ENCODE measurements at places on chromosomes 3 and 15. TPM values are rescaled to one million over a fixed set of nuclear protein-coding genes. Genes with fewer than 3 reads are reported as not detected.

ZCWPW2 gene
- total RNA-seq = 0.87 TPM

ATG7 gene
- 188 TPM for total RNA-seq

ABI3BP gene
- 7.0 TPM for total RNA-seq

CD276 gene
- 164 TPM for total RNA-seq

GOLGA6L22 gene
- total RNA-seq = not detected

ZDHHC3 gene
- 30.6 TPM for total RNA-seq

VPS13C gene
- 92.9 TPM for total RNA-seq

GOLGA8S gene
- under 0.01 TPM for total RNA-seq

MKRN2OS gene
- total RNA-seq = not detected

PTH1R gene
- total RNA-seq = 1.00 TPM

RAB6B gene
- 0.22 TPM for total RNA-seq

TUSC7 gene
- total RNA-seq = not detected

KBTBD8 gene
- total RNA-seq = 4.0 TPM

TICRR gene
- 3.2 TPM for total RNA-seq

COX5A gene
- 34.6 TPM for total RNA-seq

GRIP2 gene
- total RNA-seq = 0.37 TPM

IL17RB gene
- 0.11 TPM for total RNA-seq

DNAJA4 gene
- total RNA-seq = 5.4 TPM

GP5 gene
- under 0.01 TPM for total RNA-seq

TLR9 gene
- total RNA-seq = under 0.01 TPM

PLXND1 gene
- total RNA-seq = 56.2 TPM

NEK10 gene
- 7.0 TPM for total RNA-seq

SUSD5 gene
- total RNA-seq = 4.1 TPM

MST1R gene
- 0.33 TPM for total RNA-seq

FSTL1 gene
- total RNA-seq = 921 TPM

SPINT1 gene
- 0.66 TPM for total RNA-seq

LRRC31 gene
- not detected for total RNA-seq

ELL3 gene
- 2.7 TPM for total RNA-seq

HIGD2B gene
- total RNA-seq = not detected

GOLGA8R gene
- 1.9 TPM for total RNA-seq

RNF111 gene
- 14.2 TPM for total RNA-seq

ECE2 gene
- total RNA-seq = not detected

TEX55 gene
- total RNA-seq = not detected

GXYLT2 gene
- total RNA-seq = 16.1 TPM

LYZL4 gene
- not detected for total RNA-seq

TMEM40 gene
- total RNA-seq = not detected

PLOD2 gene
- total RNA-seq = 317 TPM

CA12 gene
- total RNA-seq = 128 TPM

USP19 gene
- total RNA-seq = 56.4 TPM

CFAP44 gene
- total RNA-seq = 2.1 TPM

EOMES gene
- total RNA-seq = not detected

CACNA2D2 gene
- under 0.01 TPM for total RNA-seq

BAHD1 gene
- total RNA-seq = 7.3 TPM

STARD9 gene
- 13.4 TPM for total RNA-seq

STRC gene
- not detected for total RNA-seq

CAMK2N2 gene
- 0.25 TPM for total RNA-seq

SMCO1 gene
- not detected for total RNA-seq

ANKRD63 gene
- not detected for total RNA-seq

NANOGP8 gene
- total RNA-seq = not detected

LMAN1L gene
- total RNA-seq = not detected

AMT gene
- 0.66 TPM for total RNA-seq

GOLGA8T gene
- total RNA-seq = not detected

CLDN11 gene
- total RNA-seq = 264 TPM

IL20RB gene
- total RNA-seq = 1.8 TPM

HPS3 gene
- 42.0 TPM for total RNA-seq

GPR149 gene
- not detected for total RNA-seq
